ENCODE measurements at places on chromosomes 12 and 14.

- peaks cover 43% of the 10 kb centered on the region for H3K27me3 ChIP-seq
- no peak for DNase-seq
- peaks cover 12% of the 10 kb centered on the region for H3K4me1 ChIP-seq
- no peak overlapping the region for H3K27ac ChIP-seq
- H3K4me3 ChIP-seq: no peak overlapping the region
These were observed 2.3 kb upstream of the NEUROD4 start for GRCh38 chr12:55017416-55017925.

DNA sequence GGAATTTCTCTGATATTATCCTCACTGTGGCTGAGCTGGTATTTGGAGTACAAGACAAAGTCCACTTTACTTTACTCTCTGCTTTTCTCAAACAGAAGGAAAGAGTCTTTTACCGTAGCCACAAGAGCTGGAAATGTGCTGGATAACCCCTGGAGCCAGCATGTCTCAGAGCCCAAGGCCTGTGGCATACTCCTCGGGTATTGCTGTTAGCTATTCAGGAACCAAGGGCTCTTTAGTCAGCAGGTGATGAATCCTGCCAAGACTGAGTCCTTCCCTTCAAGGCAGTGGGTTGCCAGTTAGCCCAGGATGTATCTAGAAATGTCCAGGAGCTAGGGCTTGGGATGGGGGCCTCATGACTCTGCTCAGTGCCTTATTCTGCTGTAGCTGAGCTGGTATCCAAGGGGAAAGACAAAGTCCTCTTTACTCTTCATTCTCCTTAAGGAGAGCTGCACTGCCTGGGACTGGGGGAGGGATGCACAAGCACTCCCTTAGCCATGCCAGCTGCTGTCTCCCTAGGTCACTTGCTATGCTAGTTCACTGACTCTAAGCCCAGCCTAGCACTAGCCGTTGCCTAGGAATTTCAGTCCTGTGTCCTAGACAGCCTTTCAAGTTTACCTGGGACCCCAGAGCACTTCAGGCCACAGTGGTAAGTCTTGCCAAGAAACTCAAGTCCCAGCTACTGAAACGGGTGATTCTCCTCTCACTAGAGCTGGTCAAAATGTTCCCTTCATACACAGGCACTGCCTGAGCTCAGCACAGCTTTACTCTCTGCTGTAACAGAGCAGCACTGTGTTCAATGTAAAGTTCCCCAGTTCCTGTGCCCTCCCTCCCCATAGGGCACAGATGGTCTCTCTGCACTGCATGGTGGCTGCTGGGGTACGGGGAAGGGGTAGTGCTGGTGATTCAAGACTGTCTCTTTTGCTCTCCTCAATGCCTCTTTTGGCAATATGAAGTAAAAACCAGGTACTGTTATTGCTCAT, 136.4 kb downstream of the SLC35F4 start:
- H3K36me3 ChIP-seq: no peaks in the 10 kb centered on the region
- no peaks in the 10 kb centered on the region for H3K4me1 ChIP-seq
- no peak overlapping the region for H3K27ac ChIP-seq
- no peak for DNase-seq

DNA sequence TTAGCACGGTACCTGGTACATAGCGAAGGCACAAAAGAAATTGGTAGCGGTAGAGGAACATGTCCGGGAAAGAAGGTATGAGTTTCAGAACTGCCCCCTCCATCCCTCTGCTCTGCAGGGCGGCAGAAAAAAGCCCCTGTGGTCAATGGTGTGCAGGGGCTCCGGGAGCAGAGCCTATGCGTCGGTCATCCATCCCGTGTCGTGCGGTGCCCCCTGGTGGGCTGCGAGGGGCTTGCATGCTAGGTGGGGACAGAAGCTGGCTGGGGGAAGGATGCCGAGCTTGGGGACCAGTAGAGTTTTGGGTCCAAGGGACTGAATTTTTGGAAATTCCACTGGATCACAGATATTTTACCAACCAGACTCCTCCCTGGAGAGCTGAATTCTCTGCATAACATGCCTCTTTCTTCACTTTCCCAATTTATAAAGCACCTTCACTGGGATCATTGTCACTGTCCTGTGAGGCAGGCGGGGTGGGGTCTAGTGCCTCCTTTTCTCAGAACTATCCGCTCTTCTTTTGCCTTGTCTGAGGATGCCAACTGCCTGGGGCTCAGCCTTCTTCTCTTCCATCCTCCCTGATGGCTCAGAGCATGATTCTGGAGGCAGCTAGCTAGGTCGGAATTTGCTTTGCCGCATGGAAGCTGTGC, 148.7 kb downstream of the SMOC1 start:
- H3K36me3 ChIP-seq: no peaks in the 10 kb centered on the region
- no peaks in the 10 kb centered on the region for H3K4me1 ChIP-seq
- peaks cover 31% of the 10 kb centered on the region for H3K27me3 ChIP-seq
- H3K27ac ChIP-seq: no peak overlapping the region
- H3K4me3 ChIP-seq: no peak overlapping the region

DNA sequence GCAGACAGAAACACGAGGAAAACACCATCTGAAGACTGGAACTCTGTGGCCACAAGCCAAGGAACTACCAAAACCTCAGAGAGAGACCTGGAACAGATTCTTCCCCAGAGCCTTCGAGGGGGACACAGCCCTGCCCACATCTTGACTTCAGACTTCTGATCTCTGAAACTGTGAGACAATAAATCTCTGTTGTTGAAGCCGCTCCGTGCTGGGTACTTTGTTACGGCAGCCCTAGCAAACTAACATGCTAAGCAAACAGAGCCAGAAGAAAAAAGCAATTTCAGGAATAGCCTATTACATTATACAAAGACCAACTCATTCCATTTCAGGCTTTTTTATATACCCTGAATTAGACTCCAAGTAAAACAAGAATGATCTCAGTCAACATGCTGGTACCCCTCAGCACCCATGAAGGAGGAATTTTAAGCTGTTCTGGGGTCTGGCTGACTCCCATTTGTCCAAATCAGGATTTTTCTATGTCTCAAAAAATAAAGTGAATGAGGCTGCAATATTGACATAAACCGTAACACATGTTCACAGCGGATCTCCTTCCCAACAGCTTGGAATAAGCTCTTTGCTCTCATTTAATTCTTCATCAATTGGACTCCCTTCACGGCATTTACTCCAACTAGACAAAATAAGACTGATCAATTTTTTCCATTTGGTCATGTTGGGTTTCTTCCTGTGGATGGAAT, 190.1 kb downstream of the FOXN3 start:
- H3K4me3 ChIP-seq: no peak overlapping the region
- peaks cover 35% of the 10 kb centered on the region for H3K4me1 ChIP-seq
- H3K27me3 ChIP-seq: no peaks in the 10 kb centered on the region
- H3K27ac ChIP-seq: no peak overlapping the region

DNA sequence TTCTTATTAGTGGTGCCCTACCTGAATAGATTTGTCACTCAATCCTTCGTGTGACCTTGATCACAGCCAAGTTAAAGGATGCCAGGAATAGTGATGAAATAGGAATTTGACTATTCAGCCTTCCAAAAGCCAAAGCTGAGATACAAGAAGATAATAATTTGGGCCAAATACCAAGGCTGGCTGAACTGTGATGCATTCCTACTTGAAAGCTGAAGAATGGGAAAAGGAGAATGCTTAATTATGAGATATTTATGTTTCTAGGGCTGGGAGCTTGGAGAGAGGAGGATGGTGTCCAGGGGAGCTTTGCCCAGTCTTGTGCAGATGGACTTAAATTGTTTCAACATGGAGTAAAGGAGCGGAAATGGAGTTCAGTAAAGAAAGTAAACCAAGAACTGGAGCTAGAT, 5.2 kb downstream of the RNASE7 start:
- no peak for DNase-seq
- H3K4me3 ChIP-seq: no peak overlapping the region
- H3K27me3 ChIP-seq: peaks cover 32% of the 10 kb centered on the region
- H3K36me3 ChIP-seq: no peaks in the 10 kb centered on the region

GRCh38 chr12:31876568-31877424, 82.4 kb upstream of the RESF1 start:
- H3K4me1 ChIP-seq: peaks cover 59% of the 10 kb centered on the region
- H3K27ac ChIP-seq: peak overlapping the region; percentile 96
- DNase-seq: no peak
- peak overlapping the region; percentile 61 for H3K4me3 ChIP-seq

DNA sequence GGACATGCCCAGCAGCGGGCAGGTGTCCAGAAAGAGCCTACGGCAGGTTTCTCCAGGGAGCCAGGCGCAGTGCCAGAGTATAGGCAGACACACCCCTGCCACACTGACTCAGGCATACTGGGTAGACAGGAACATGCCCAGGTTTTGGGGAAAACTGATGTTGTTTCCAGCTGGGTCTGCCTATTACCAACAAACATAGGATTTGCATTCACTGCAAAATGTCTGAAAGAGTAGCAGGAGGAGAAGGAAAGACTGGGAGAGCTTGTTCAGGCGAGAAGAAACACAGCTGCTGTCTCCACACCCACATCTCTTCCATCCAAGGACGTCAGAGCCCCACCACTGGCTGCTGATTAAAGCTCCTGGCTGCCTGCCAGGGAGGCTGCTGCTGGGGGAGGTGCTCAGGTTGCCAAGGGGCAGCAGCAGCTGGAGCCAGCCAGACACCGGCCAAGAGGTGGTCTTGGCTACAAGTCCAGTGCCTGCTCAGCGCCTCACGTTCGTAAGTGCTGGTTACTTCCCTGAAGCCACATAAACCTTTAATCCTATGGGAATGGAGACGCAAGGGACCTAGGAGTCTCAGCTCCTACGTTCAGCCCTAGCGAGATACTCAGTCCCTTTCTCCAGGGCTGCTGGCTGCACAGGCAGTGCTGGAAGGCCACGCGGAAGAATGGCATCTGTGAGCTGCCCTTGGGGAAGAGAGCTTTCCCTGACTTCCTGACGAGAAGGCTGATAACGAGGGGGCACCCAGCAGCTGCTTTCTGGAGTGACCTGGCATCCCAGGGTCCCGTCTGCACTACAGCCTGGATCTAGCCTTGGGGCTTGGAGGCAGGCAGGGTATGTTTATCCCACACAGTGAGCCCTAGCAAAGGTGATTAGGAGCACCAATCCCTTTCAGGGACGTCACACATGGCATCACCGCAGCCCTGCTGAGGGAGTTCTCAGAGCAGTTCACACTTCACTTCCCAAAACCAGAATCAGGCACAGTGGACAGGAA, 58.1 kb downstream of the PLEKHG3 start:
- H3K4me3 ChIP-seq: no peak overlapping the region
- no peak overlapping the region for H3K27ac ChIP-seq
- no peaks in the 10 kb centered on the region for H3K36me3 ChIP-seq
- H3K4me1 ChIP-seq: peaks cover 31% of the 10 kb centered on the region
- peaks cover 42% of the 10 kb centered on the region for H3K27me3 ChIP-seq

GRCh38 chr14:86707071-86707470, 1177.1 kb downstream of the FLRT2 start:
- no peaks in the 10 kb centered on the region for H3K27me3 ChIP-seq
- H3K36me3 ChIP-seq: no peaks in the 10 kb centered on the region
- no peaks in the 10 kb centered on the region for H3K4me1 ChIP-seq
- DNase-seq: no peak

GRCh38 chr14:106844608-106845285, 1318.4 kb downstream of the TMEM121 start:
- peaks cover 50% of the 10 kb centered on the region for H3K4me1 ChIP-seq
- peak overlapping the region; percentile 99 for H3K27ac ChIP-seq
- DNase-seq: peak; percentile 79
- H3K36me3 ChIP-seq: no peaks in the 10 kb centered on the region

DNA sequence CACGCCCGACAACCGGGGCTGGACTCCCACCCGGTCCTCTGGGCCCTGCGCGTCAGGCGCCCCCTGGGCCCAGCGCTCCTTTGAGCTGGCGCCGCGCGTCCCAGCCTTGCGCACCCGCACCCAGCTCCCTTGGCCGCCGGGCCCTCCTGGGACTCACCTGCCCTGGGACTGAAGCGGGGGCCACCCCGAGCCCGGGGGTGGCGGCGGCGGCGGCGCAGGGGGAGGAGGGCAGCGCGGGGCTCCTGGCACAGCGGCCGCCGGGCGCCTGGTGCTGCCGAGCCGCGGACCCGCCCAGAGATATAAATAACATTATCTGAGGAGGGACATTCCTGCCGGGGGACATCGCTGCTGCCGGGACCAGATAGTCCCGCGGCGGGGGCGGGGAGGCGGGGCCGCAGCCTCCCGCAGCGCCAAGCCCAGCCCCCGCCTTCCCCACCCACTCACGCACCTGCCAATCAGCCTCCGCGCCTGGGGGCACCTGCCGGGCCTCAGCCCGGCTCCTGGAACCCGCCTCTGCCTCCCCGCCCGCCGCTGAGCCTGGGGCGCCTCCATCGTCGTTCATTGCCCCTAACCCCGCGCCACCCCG, at the start of gene SPTB:
TSS of gene SPTB (minus strand) at position 273 of the 586 bp plus-strand sequence. CDS start 56,813 bp downstream, outside the sequence.
- peak within 1 kb of the TSS; percentile 56 for H3K27ac ChIP-seq
- peaks cover 5% of the 10 kb centered on the region for H3K4me1 ChIP-seq
- peaks cover 52% of the 10 kb centered on the region for H3K27me3 ChIP-seq
- H3K4me3 ChIP-seq: peak within 1 kb of the TSS; percentile 90
- no peaks in the 10 kb centered on the region for H3K36me3 ChIP-seq
- DNase-seq: peak; percentile 10

DNA sequence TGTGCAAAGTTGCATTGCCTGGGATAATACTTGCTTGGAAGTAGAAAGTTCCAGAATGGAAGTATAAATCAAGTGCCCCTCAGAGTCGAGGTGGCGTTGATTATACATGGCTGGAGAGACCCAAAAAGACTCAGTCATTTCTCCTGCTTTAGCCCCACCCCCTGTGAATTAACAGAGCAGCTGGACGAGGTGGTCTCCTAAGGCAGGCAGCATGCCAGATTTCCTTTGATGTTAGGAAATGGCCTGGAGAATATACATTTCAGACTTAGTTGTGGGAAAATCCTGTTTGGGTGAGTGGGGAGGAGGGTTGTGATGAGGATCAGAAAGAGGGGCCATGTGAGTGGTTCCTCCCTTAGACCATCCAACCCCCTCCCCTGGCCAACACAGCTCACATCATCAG, 406.1 kb upstream of the TMPO start:
- no peaks in the 10 kb centered on the region for H3K36me3 ChIP-seq
- DNase-seq: no peak
- H3K27me3 ChIP-seq: peaks cover 6% of the 10 kb centered on the region
- no peak overlapping the region for H3K27ac ChIP-seq
- H3K4me1 ChIP-seq: no peaks in the 10 kb centered on the region
- H3K4me3 ChIP-seq: no peak overlapping the region

DNA sequence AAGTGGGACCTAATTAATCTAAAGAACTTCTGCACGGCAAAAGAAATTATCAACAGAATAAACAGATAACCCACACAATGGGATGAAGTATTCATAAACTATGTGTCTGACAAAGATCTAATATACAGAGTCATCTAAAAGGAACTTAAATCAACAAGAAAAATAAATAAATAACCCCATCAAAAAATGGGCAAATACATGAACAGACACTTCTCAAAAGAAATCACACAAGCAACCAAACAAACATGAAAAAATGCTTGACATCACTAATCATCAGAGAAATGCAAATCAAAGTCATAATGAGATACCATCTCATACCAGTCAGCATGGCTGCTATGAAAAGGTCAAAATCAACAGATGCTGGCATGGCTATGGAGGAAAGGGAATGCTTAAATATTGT, 466.9 kb downstream of the SOX5 start:
- no peak overlapping the region for H3K4me3 ChIP-seq
- no peak for DNase-seq
- H3K27ac ChIP-seq: no peak overlapping the region

GRCh38 chr14:34053666-34054065, 102.8 kb upstream of the EGLN3 start:
- no peak overlapping the region for H3K4me3 ChIP-seq
- H3K27me3 ChIP-seq: peaks cover 13% of the 10 kb centered on the region
- H3K4me1 ChIP-seq: peaks cover 14% of the 10 kb centered on the region
- H3K27ac ChIP-seq: no peak overlapping the region
